ENCODE measurements at places on chromosomes 5 and 9. TPM values are rescaled to one million over a fixed set of nuclear protein-coding genes. Genes with fewer than 3 reads are reported as not detected.

- no peak overlapping the region for H3K4me3 ChIP-seq
- no peak for DNase-seq
- no peaks in the 10 kb centered on the region for H3K4me1 ChIP-seq
- H3K36me3 ChIP-seq: no peaks in the 10 kb centered on the region
These were observed 191.3 kb upstream of the NREP start for GRCh38 chr5:111948092-111948841.

GRCh38 chr5:112004867-112005622 lies 248.1 kb upstream of the NREP start:
- H3K27me3 ChIP-seq: no peaks in the 10 kb centered on the region
- H3K4me1 ChIP-seq: no peaks in the 10 kb centered on the region
- H3K36me3 ChIP-seq: no peaks in the 10 kb centered on the region
- no peak overlapping the region for H3K4me3 ChIP-seq
- H3K27ac ChIP-seq: no peak overlapping the region
- DNase-seq: no peak

DNA sequence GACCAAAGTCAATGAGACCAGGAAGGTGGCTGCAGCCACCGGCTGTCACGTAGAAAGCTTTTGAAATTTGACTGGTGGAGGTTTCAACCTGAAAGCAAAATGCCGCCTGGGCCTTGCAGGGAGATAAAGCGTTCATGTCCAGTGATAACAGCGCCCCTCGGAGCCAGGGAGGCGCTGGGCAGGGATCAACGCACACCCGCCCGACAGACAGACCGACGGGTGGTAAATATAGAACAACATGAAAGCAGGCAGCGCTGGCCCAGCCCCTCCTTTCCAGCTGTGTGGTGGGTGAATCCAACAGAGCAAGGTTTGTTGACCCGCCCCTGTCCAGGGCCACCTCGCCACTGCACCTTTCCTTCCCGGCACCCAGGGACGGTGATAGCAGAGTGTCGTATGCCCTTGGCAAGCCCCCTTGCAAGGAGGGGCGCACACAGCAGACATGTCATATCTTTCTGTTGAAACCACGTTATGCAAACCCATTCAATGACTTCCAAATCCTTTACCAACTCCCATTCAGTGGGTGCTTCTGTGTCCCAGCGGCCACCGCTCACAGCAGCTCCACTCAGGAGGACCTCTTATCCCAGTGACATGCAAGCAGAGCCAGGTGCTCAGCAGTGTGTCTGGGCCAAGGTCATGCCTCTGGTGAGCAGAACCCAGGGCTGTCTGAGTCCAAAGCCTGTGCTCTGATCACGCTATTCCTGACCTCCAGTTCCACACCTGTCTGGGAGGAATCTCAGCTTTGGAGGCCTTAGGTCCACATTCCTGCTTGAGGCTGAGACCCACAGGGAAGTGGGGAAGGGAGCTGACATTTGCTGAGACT lies 38.7 kb downstream of the NKX2-5 start:
- no peak overlapping the region for H3K4me3 ChIP-seq
- H3K4me1 ChIP-seq: no peaks in the 10 kb centered on the region
- H3K27ac ChIP-seq: no peak overlapping the region
- no peaks in the 10 kb centered on the region for H3K36me3 ChIP-seq
- H3K27me3 ChIP-seq: 0 out of 2 replicates have a peak, but pooled peaks cover 3% of the 10 kb centered on the region
- DNase-seq: no peak

Gene HNRNPK
- total RNA-seq: 513 TPM

Gene SPATA31A3
- not detected for total RNA-seq
